T follicular helper cell (primary cell): ENCODE measurements at places on chromosomes 2 and 18.

GRCh38 chr2:164967781-164968228 lies 12.5 kb upstream of the SLC38A11 start:
- DNase-seq = no peak

DNA sequence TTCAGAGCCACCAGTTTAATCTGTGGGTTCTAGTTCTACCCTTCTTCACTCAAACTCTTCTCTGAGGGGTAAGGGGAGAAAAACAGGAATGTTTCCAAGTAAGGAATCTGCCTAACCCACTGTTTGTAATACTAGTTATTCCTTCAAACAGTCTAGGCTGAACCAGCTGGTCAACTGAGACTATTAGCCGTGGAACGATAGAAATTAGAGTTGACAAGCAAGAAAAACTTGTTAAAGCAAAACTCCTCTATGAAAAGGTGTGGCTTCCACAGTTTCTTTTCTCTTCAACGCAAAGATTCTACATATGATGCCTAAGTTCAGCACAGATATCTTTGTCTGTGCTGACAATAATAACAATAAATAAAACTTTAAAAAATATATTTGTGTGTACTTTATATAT lies 11.5 kb downstream of the PAIP2B start:
- no peak for DNase-seq

DNA sequence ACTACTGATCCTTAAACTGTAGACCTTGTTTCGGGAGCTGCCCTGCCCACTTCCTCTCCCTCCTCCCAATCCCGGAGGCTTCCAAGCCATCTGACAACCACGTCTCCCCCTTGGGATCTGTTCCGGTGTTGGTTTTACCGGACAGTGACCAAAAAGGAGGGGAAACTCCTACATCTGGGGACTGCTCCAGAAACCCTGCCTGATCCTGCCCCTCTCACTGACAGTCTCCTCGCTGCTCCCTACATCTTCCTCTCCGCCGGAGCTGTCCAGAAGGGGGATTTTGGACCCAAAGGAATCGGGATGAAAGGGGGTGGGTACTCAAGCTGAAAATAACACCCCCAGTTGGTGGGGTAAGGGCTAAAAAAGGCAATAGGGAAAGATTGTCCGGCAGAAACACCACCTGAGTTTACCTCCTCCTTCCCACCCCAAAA lies 1.5 kb downstream of the INO80D start:
- DNase-seq = no peak

DNA sequence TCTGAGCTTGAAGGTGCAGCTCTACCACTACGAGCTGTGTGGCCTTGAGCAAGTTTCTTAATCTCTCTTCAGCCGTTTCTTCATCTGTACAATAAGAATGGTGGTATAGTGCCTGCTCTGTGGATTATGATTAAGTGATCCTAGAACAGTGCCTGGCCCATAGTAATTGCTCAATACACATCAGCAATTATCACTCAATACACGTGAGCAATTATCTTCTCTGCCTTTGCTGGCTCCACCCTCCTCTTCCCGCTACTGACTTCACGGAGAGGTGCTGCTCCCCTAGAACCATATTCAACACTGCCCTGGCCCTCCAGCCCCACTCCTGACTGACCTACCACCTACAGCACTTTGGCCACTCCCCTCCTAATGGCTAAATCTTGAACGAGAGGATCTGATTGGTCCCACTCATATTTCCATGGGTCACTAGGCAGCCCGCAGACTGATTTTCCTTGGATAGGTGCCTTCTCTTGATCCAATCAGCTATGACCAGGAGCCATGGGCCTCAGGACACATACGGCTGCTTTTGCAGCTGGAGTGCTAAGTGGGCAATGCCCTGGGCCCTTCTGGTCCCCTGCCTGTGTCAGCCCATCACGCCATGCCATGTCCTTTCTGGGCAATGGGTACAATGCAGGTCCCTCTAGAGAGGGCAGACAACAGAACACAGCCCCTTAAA lies 77.5 kb downstream of the STPG4 start:
- DNase-seq = no peak

- DNase-seq = no peak
These were observed 571.2 kb downstream of the ZEB2 start for GRCh38 chr2:143948710-143949109.

DNA sequence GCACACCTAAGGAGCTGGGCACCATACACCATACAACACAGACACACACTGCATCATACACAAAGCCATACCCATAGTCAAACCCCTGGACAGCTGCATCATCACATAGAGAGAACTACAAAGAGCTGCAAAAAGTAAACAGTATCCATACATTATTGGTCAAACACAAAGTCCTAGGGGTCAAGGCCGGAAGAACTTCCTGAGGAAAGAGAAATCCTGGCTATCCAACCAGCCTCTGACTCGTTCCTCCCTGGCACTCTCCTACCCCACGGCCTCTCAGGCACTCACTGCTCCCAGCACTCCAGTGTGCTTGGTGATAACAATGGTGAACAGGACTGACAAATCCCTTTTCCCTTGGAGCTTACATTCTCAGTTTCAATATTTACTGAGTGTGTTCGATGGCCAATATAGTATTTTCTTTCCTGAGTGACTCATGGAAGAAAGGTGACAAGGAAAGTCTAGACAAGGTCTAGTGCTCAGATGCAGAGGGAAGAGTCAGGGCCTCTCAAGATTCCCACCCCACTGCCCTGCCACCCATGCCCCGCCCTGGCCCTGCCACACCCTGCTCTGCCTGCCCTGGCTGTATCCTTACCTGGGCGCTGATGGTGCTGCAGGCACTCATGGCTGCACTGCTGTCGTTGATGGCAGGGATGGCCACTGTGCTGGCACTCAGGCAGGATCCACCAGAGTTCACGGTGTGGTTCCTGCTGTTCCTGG lies 3.4 kb downstream of the CFAP65 start:
- DNase-seq = no peak
